ENCODE measurements at places on chromosomes 12 and 14.

- no peak for DNase-seq
Measured at GRCh38 chr14:73248108-73248868, 11.0 kb downstream of the PAPLN start.

DNA sequence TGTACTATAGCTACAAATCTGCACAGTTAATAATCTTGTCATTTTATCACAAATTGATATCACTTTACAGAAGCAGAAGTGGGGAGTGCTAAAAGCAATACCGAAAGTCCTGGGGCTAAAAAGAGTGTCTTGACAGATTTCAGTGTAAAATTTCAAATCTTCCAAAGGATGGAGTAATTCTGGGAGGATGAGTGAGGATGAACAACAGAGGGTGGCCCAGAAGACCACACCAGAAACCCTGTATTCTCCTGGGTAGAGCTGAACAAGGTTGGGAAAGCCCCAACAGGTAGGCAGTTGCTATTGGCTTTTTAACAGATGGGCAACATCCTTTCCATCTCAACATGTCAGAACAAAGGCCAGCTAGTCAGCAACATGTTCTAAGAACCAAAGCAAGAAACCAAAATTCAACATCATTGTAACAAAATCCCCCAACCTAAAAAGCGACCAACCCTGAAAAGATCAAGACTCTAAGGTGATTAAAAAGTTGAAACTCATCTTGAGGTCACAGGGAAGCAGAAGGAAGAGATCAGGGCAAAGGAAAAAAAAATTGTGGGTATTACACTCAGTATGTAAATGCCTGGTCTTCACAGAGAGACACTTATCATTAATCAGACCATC lies 38.8 kb downstream of the CBX5 start:
- no peak for DNase-seq

DNA sequence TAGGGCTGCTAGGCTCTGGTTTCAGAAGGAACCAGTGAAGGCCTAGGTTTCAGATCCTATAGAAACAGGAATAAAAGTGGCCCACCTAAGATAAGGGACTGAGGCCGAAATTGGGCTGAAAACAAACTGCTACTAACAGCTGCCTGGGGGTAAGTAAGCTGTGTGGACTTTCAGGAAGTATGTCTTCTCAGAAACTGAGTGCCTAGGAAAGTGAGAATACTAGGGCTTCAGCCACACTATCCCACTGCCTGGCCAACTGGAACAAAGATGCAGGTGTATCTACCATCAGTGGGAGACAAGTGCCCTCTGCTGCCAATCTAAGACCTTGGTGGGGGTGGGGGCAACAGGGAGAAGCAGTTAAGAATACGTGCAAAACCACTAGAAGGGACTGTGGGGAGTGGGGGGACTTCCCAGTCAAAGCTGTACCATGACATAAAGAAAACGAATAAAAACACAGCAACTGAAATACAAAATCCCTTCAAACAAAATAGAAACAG lies 82.5 kb downstream of the MED13L start:
- DNase-seq = no peak

DNA sequence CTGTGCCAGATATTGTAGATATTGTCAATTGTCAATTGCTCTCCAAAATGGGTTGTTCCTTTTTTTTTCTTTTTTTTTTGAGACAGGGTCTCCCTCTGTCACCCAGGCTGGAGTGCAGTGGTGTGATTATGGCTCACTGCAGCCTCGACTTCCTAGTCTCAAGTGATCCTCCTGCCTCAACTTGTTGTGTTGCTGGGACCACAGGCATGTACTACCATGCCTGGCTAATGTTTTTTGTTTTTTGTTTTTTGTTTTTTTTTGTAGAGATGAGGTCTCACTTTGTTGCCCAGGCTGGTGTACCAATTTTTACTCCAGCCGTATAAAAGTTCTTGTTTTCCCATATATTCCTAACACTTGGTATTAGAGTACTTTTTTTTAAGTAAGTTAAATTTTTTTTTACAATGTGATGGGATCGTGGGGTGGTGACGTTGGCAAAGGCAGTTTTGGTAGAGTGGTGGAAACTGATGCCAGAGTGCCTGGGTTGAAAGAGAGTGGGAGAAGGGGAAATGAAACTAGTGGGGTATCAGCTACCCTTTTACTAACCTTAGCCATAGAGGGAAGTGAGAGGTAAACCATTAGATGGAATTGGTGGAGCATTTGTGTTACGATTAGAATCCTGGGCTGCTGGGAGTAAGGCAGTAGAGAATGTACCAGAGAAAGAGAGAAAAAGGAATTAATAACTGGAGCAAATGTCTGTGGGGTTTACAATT lies 33.0 kb upstream of the CFAP54 start:
- no peak for DNase-seq

GRCh38 chr12:91617818-91618217 lies 435.2 kb upstream of the DCN start:
- DNase-seq = no peak

- DNase-seq = no peak
Measured at GRCh38 chr12:13373803-13374202, 177.3 kb downstream of the EMP1 start.

- no peak for DNase-seq
Measured at GRCh38 chr14:60161196-60162107, 3.7 kb downstream of the DHRS7 start.

DNA sequence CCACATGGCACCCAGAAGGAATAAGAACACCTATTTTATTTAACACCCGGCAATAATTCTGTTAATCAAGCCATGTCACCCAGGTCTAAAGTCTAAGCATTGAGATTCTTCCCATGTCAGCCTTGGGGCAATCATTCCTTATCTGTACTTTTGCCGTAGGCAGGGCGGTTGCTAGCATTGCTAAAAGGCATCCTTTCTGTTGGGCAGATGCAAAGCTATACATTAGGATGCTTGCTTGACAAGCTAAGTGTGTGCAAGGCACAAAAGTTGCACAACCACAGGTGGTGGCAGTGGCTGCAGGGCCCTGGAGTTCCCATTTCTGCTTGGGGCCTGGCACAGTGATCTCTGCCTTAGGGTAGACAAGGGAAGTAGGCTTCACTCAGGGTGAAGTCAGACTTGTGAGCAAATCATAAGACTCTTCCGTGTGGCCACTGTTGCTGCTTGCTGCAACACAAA lies 12.5 kb upstream of the GALNT6 start:
- no peak for DNase-seq

DNA sequence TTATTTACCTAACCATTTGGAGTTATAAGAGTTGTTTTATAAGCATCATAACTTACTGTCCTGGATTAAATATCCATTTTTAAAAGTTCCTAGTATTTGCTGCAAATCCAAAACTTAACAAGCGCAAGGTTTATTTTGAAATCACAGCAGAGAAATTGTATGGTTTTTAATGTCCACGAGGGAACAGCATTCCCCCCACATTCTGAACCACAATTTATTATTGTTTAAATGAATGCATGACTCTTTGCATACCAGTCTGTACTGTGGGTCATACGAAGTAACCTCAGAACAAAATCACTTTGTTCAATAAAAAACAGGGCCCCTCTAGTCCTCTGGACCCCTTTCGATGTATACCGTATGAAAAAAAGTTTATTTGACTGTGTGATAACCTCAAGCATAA lies 75.9 kb downstream of the DACT1 start:
- DNase-seq = no peak

DNA sequence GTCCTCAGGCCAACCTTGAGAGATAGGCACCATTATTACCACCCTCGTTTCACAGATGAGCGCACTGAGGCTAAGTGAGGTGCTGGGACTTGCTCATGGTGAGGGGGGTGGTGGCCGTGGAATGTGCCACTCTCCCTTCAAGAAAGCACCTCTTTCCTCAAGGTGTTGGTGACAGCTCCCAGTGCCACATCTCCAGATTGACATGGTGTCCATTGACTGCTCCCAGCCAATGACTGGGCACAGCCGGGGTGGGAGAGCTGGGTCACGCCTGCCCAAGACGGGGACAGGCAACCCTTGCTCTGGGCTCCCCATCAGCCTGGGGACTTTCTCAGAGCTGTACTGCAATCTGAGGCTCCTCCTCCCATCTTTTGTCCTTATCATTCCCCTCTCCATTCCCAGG lies 21.0 kb upstream of the MYL2 start:
- no peak for DNase-seq

DNA sequence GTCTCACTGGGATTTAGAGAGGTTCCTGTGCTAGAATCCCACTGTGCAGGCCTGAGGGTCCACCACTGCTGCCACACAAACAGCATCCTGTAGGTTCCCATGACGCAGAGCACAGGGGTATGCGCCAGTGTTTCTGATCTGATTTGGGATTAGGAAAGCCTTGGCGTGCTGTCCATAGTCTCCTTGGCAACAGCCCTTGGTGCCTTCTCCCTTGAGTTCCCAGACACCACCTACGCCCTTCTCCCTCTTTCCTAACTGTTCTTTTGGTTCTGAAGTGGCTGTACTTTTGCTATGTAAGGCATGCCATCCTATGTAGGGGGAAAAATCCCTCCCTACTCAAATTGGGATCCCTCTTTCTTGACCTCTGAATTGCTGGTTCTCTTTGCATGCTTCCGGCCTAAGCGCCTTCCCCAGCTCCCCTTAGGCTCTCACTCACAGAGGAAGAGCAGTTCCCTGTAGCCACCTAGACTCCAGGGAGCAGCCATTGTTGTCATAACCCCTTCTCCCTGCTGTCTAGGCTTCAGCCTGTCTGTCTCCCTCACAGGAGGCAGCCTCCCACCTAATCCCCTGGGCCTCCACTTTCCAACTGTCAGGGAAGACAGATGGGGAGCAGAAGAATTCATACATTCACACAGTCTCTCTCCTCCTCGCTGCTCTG lies 14.8 kb upstream of the RIC8B start:
- DNase-seq = no peak

DNA sequence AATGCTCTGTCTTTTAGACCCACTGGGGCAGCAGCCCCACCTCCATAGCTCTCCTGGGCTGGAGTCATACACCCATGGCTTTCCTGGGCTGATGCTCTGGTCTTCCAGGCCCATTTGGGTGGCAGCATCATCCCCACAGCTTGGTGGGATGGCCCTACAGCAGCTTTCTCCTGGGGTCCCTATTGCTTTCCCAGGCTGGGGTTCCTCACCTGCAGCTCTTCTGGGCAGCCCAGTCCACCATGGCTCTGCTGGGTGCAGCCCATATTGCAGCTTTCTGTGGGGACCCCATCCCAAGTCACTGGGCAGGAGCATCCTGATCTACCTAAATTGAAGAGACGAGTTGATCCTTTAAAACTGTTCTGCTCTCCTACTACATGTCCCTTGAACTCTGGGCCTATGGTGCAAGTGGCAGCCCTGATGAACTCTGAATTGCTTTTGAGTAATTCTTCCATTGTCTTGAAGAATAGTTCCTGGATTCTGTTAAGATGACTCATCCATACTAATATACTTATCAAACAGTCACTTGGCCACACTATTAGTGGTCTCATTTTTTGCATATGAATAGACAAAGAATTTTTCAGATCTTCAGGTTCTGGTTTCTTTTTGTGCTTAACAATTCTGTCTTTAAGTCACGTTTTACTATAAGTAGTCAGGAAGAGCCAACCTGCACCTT lies 390.1 kb downstream of the DPF3 start:
- no peak for DNase-seq

DNA sequence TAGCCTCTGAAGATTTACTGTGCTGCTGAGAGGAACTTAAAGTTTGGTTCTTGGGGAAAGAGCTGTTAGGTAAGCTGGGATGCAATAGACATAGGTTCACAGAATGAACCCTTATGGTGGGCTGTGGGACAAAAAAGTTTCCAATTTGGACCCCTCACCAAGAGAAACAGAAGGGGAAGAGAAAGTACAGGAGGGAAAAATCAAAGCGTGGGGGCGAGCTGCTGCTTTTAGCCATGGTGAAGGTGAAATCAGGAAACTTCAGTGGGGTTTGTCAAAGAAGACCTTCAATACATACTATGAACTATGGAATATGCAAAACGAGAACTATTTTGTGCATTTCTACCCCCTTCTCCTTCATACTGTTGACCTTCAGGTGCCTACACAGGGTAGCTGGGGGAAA lies 10.6 kb upstream of the NINJ2 start:
- DNase-seq = no peak

- no peak for DNase-seq
Measured at GRCh38 chr14:100325958-100326357, 2.8 kb downstream of the SLC25A47 start.

DNA sequence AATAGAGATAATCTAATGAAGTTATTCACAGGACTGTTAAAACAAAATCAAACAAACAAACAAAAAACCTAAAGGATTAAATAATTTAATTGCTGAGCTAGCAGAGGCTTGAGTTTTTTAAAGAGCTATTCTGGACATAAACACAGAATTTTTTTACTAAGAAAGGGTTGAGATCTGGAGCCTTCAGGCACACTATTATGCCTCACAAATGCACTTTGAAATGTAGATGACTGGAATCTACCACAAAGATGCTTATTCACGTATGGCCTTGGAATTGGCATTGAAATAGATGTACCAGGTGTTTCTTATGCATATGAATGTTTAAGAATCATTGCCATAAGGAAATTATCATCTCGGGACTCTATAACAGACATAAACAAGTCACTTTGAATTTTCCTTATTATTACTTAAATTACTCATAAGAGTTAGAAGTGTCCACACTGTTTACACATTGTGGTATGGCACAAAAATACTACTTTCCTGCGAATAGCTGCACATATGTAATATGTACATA lies 21.6 kb downstream of the PUS7L start:
- DNase-seq = no peak

- DNase-seq = no peak
Measured at GRCh38 chr12:110809149-110809548, 37.6 kb upstream of the CCDC63 start.

DNA sequence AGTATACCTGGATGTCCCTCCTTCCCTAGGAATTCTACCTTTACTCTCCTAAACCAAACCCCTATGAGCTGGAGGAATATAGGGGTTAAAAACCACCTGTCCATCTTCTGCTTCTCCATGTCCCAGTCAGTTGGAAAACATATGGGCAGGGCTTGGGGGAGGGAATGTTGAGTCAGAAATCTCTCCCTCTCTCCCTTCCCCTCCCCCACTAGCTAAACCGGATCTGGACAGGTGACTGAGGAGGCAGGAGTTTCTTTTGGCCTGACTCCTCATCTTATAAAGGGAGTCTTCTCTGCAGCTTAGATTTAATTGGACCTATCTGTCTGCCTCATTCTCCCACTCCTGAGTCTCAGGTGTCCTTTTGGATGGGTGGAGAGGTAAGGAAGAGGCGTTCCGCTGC lies 6.1 kb downstream of the ERBB3 start:
- DNase-seq = no peak

- DNase-seq = no peak
Measured at GRCh38 chr12:41476499-41477439, 288.6 kb downstream of the PDZRN4 start.

- DNase-seq = no peak
Measured at GRCh38 chr12:53695152-53696145, 19.6 kb upstream of the ATP5MC2 start.

DNA sequence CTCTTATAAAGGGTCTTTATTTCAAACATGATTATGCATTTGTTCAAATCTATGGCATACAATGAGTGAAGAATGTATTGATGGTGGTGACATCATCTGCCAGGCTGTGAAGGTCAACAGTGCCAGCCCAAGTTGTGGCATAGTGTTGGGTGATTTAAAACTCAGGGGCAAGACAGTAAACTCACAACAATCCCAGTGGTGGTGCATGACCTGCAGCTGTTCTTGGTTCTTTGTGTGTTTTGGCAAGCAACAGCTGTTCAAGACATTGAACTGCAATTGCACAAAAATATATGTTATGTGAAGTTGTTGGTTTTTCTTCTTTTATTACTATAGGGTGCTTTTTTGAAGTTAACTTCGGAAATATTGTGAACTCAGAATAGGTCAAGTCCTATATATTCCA lies 851.6 kb downstream of the NRXN3 start:
- DNase-seq = no peak

GRCh38 chr12:10810068-10810467 lies at the start of gene TAS2R9:
Gene TAS2R9 (minus strand): TSS chr12:10810168. CDS start chr12:10810075, 93 bp downstream.
- DNase-seq = no peak

All from urinary bladder (tissue), 4 donors.